ENCODE measurements at places on chromosomes 5 and 9.

GRCh38 chr9:111542497-111543254 lies 17.7 kb downstream of the ZNF483 start:
- no peak for DNase-seq

DNA sequence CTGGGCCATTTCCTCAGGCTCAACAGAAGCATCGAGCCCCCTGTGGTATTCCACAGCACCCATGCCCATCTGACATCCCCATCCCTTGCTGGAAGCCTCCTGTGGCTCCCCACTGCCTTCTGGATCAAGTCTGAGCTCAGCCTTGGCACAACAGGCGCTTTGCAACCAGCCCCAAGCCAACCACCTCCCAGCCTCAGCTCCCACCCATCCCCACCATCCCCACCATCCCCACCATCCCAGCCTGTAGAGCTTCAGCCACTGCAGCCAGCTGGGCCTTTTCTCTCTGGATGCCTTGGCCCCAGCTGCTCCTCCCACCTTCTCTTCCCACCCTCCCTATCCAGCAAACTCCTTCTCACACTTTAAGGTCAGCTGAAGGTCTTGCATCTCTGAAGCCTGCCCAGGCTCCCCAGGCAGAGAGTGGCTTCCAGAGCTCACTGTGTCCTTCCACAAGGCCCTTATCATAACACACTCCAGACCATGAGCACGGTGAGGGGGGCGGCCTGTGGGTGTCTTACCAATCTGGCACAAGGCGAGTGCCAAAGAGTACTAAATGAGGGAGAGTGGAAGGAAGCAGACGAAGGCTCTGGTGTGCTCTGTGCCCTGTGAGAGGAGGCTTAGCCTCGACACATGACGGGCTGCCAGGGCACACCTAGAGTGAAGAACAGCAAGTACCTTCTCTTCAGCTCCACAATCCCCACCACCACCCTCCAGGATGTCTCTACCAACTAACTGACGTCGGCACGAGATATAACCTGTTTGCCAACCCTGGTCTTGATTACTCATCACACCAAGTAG lies 6.5 kb downstream of the HIGD2A start:
- DNase-seq = no peak

- no peak for DNase-seq
Observed at GRCh38 chr9:27385606-27386322, 88.8 kb upstream of the EQTN start.

GRCh38 chr9:89776795-89777525 lies 172.1 kb downstream of the GADD45G start:
- no peak for DNase-seq

- no peak for DNase-seq
Observed at GRCh38 chr5:64569858-64570257, 64.0 kb downstream of the RGS7BP start.

Data from stimulated activated CD4-positive, alpha-beta T cell treated with anti-CD3 and anti-CD28 coated beads, Interleukin-1b, Interleukin-23, amount 100 ng/mL, for 1 hour (primary cell).